Hematopoietic multipotent progenitor cell treated with erythropoietin and hydrocortisone succinate and interleukin-3 and kit ligand, for 8 days (in vitro differentiated cells): ENCODE measurements at places on chromosomes 6 and 20.

- DNase-seq: no peak
These were observed 136.9 kb upstream of the SUPT3H start for GRCh38 chr6:45514454-45515230.

- no peak for DNase-seq
These were observed 366.5 kb upstream of the POU3F2 start for GRCh38 chr6:98467902-98468301.

DNA sequence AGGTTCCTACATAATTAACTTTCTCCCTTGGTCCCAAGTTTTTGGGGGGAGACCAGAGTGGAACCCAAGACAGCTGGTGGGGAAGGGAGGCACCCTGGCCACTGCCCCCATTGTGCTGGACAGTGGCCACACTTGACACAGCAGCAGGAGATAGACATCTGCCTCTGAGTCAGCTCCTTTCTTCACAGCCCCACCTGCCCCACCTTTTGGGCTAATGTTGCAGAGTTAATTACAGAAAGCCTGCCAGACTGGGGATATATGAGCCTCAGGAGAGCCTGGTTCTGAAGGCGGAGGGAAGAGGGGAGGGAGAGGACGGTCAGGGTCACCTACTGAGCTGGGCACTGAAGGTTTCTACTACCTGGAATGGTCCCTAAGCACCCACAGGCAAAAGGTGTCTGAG is 50.6 kb downstream of the MAFB start:
- no peak for DNase-seq

DNA sequence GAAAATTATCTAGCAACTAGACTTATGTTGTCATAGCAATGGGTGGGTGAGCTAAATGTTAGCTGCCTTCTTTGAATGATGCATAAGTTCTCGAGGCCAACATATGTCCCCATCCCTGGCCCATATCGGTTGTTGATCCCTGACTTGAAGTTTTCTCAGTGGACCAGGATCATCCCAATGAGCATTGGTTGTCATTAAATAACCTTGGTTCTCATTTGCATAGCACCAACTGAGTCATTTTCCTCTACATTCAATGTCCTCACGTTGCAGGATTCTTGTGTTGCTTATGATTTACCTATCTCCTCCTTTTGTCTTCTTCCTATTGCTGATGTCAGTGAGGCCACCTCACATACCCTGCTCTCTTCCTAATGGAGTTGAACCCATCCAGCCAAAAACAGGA is 12.1 kb upstream of the AHCY start:
- no peak for DNase-seq

DNA sequence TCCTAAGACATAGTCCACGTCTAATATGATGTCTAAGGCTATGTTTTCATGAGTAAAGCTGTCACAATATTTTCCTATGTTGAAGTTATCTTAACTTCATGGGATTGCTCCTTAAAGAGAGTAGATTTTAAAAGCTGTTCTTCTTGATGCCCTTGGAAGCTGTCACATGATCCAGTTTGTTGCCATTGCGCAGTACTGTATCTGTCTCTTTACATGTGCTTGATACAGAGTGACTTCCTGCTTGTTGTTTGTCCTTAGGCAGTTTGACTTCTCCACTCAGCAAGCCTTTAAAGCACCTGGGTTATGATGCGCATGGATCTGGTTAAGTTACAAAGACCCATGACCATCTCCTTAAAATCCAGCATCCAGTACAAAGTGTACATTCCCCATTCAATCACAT is 85.4 kb downstream of the CDYL start:
- DNase-seq: no peak

DNA sequence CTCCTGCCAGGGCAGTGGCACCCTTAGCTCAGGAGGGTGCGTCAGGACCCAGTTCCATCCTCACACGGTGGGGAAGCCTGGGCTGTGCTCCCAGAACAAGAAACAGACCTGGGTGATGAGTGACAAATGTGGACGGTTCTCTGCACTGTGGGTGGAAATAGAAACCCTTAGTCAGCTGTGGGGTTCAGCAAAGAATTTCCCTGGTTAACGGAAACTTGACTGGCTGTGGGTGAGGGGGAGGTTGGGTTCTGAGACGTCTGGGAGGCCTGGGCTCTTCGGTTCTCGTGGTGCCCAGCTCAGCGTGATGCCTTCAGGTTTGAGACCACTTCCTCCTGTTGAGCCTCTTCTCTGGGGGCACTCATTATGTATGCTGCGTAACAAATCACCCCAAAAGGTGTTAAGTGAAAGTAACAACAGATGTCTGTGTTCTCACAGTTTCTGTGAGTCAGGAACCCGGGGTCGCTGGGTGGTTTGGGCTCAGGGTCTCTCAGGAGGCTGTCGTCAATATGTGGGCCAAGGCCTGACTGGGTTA is 53.1 kb upstream of the FAM83D start:
- no peak for DNase-seq

DNA sequence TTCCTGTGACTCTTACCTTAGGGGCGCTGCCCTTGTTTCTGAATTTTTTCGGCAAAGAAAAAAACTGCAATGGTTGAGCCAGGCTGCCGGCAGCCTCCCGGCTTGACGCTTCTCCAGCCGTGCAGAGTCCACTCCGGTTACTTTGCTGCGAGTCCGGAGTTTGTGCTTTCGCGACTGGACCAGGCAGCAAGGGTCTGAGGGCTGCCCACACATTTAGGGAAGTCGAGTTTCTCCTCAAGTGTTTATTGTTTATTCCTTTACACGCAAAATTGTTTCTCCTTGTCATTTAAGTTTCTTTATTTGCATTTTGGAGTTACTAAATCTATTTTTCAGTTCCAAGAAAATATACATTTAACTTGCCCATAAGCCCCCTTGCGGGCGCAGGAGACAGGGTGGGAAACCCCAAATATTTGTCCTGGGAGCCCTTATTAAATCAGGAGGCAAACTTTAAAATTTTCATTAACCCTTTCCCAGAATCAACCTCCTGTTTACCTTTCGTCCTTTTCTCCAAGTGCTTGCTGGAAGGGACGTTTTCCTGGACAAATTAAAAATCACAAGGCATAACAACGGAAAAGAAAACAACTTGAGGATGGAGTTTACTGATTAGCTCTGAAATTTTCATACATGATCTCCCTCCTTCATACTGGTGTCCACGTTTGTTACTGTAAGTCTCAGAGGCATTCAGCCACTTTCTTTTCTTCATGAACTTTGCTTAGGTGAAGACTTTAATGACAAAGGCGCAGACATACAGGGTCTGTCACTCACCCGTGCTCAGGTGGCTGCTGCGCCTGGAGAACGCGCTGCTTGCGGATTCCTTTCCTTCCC is 1.7 kb upstream of the PDE10A start:
- DNase-seq: no peak

- DNase-seq: no peak
These were observed 48.7 kb upstream of the HEY2 start for GRCh38 chr6:125700581-125701353.

DNA sequence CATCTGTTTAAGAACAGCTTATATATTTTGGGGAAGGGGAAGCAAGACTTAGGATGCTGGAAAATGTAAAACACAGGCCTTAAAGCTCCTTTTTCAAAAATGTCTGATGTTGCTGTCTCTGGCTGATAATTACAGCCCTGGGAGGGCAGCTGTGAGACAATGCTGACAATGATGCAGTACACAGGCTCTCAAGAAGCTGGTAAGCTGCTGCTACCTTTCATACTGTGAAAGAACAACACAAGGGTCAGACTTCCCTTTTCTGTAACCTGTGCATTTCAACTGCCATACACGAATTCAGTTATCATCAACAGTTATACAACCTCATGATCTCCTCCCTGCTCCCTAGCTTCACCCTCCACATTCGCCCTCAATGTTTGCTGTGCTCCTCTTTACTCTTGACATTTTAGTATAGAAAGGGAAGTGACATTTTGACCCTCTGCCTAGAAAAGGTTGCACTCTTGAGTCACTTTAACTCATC is 25.2 kb downstream of the MAP7 start:
- DNase-seq: peak; percentile 43

- peak; percentile 38 for DNase-seq
These were observed 1.7 kb upstream of the TOMM34 start for GRCh38 chr20:44961870-44962267.
